ENCODE measurements at places on chromosomes 1 and 21.

GRCh38 chr1:206503591-206504362 lies 3.6 kb upstream of the RASSF5 start:
- peak; percentile 86 for DNase-seq

- DNase-seq: no peak
Measured at GRCh38 chr1:225425201-225425786, 2.5 kb downstream of the LBR start.

- DNase-seq: no peak
Measured at GRCh38 chr1:167268347-167268787, 47.7 kb downstream of the POU2F1 start.

- DNase-seq: no peak
Measured at GRCh38 chr1:55203064-55203463, 12.1 kb downstream of the USP24 start.

DNA sequence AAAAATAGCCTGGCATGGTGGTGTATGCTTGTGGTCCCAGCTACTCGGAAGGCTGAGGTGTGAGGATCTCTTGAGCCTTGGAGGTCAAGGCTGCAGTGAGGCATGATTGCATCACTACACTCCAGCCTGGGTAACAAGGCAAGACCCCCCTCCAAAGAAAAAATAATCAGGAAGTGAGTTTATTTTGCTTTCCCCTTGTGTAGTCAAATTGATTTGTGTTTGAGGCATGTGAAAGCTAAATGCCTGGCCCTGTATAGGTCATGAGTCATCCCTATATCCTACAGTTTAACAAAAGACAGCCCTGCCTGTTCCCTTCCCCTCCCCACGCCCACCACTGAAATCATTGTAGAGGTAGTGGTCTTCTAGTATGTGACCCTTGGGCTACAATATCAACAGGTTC lies 241.4 kb upstream of the JUN start:
- peak; percentile 8 for DNase-seq

GRCh38 chr1:13832536-13832935 lies 132.5 kb downstream of the PRDM2 start:
- no peak for DNase-seq

GRCh38 chr1:184608581-184608980 lies 146.1 kb downstream of the EDEM3 start:
- no peak for DNase-seq

- DNase-seq: peak; percentile 33
Measured at GRCh38 chr1:160375788-160376524, 9.1 kb downstream of the NHLH1 start.

DNA sequence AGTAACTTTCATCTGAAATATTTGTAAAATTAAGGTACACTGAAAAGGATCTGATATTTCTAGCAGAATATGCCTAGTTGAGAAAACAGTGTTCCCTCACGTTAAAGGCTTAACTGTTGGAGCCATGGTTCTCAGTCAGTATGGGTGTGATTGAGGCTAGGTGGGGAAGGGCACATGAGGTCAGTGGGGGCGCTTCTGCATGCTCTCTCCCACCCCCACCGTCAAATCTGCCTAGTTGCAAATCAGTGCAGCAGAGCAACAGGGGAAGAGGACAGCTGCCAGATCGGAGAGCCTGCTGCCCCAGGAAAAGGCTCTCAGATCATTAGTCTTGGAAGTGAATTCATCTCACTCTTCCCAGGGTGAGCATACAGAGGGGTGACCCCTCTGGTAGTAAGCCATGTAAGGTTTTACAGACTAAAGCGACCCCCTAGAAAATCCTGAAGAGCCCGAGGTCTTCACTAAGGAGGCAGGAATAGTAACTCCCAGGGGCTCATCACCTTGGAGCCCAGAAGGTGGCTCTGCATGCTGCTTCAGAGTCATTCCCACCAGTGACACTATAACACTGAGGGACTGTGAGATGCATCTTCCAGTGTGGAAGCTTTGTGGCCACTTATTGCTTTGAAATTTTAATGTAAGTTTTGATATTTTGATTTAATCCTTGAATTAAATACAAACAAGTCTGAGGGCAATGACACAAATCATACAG lies 83.1 kb upstream of the BARHL2 start:
- no peak for DNase-seq
